Upper lobe of right lung (tissue), 1 donor: ENCODE measurements at places on chromosomes 6 and 20. TPM values are rescaled to one million over a fixed set of nuclear protein-coding genes. Genes with fewer than 3 reads are reported as not detected.
A peak's percentile ranks its signal among the peaks of the same experiment; 100 is the strongest.

DNA sequence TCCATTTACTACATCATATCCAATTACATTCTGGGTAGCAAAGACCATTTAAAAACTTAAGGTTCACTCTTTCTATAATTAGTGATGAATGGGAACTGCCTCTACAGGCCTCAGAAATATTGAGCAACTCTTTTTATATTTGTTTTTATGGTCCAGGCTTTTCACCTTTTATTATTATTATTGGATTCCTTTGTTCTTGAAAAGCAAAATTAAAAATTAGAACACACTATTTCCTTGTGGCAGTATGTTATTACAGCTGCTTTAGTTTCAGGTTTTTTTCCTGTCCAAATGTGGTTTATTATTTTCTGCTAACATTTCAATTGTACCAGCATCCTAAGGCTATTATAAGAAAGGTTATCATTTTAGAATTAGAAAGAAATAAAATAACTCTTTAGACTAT lies 150.1 kb downstream of the FARS2 start:
- DNase-seq = no peak

GRCh38 chr6:39834278-39834677 lies 42.1 kb downstream of the DAAM2 start:
- DNase-seq = no peak

MCCD1 gene
- total RNA-seq = not detected

DNA sequence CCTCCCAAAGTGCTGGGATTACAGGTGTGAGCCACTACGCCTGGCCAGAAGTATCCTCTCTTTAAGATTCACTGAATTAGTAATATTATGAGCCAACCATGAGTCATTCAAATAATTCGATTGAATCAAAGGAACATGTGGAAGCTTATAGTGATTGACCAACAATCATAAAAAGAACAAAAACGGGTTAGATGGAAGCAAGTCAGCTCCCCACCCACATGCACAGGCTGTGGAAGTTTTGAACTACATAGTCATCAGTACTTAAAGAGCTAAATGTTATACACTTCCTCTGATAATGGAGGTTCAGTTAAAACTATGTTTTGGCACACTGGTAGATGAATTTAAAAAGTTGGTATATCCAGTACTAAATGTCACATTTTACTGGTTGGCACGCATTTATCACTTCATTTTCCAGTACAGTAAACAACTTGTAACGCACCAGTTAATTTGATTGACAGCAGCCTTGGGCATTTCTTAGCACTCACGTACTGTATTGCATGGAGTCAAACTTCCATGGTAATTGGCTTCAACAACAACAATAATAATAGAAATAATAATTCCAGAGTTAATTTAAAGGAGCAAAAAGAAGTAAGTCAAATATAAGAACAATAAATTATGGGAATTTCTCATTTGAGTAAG lies 1107.3 kb upstream of the MAP3K7 start:
- DNase-seq = no peak

ATF6B gene
- 78.1 TPM for total RNA-seq

DNA sequence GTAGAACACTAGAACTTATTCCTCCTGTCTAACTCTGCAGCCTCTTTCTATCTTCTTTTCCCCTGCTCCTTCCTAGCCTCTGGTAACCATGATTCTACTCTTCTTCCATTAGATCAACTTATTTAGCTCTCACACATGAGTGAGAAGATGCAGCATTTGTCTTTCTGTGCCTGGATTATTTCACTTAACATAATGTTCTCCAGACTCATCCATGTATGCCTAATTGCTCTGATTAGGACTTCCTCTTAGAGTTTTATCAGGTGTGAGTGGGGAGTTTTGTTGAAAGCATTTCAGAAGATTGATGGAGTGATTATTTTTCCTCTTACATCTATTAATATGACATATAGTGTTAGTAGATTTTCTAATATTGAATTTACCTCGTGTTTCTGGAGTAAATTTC lies 140.4 kb downstream of the CDKAL1 start:
- DNase-seq = no peak

SPATS1 gene
- not detected for total RNA-seq

RALGAPA2 gene
- total RNA-seq = 88.9 TPM

DNA sequence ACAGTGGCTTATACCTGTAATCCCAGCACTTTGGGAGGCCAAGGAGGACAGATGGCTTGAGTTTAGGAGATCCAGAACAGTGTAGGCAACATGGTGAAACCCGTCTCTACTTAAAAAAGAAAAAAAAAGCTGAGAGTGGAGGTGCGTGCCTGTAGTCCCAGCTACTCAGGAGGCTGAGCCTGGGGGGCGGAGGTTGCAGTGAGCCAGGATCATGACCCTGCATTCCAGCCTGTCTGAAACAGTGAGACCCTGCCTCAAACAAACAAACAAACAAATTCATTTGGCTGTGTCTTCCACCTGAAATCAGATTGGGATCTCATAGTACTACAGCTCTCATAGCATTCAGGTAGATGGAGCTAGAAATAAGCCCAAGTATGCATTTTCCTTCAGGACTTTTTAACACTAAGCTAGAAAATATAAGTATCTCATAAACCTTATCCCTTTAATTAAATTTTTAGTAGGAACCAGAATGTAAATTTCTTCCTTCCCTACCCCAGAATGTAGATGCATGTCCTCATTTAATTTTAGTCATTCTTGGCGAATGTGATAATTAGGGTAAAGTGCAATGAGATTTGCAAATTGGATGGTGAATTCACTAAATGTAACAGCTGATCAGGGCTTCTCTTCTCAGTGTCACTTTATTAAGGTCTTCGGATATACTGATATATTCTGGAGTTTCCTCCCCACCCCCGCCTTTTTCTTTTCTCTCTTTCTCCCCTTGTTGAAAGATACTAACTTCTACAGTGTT lies 190.4 kb downstream of the CDKAL1 start:
- DNase-seq = no peak

DNA sequence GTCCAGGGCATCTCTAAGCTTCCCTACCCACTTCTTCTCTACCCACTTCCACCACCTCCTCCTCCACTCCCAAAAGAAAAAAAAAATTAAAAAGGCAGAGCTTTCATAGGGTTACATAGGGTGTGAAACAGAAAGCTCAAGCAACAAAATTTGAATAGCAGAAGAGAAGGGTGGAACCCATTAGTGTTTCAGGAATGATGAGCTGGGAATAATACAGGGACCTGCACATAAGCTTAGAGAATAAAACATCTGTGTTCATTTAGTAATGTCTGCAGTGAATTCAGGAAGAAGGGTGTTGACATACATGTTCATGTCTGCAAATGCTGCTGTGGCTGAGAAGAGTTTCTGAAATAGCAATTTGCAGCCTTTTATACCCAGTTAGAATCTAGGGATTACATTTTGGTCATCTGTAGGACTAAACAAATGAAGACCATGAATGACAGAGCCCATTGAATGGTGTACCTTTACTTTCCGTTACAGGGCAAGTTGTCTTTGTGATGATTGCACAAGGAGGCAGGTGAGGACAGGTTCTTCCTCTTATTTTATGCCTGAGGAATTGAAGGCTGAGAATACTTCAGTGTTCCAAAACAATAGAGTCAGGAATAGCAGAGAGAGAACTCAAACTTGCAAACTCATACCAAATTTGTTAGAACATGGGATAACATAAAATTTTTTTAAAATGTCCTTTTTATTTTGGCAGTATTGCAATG lies 975.1 kb downstream of the TFAP2A start:
- DNase-seq = no peak

LTB gene
- 6.2 TPM for total RNA-seq

HLA-DRB1 gene
- total RNA-seq = 335 TPM

TPX2 gene
- 1.6 TPM for total RNA-seq

POU5F1 gene
- 2.8 TPM for total RNA-seq

- DNase-seq = no peak
Observed at GRCh38 chr6:87333033-87333432, 4.0 kb upstream of the GJB7 start.

- DNase-seq = no peak
Observed at GRCh38 chr6:136720045-136720770, 72.1 kb downstream of the MAP3K5 start.

CALHM6 gene
- 3.6 TPM for total RNA-seq

IP6K3 gene
- total RNA-seq = 4.6 TPM

- no peak for DNase-seq
Observed at GRCh38 chr6:114030767-114031166, 59.8 kb upstream of the HDAC2 start.

- no peak for DNase-seq
Observed at GRCh38 chr6:130997061-130997753, 65.8 kb downstream of the EPB41L2 start.

DNA sequence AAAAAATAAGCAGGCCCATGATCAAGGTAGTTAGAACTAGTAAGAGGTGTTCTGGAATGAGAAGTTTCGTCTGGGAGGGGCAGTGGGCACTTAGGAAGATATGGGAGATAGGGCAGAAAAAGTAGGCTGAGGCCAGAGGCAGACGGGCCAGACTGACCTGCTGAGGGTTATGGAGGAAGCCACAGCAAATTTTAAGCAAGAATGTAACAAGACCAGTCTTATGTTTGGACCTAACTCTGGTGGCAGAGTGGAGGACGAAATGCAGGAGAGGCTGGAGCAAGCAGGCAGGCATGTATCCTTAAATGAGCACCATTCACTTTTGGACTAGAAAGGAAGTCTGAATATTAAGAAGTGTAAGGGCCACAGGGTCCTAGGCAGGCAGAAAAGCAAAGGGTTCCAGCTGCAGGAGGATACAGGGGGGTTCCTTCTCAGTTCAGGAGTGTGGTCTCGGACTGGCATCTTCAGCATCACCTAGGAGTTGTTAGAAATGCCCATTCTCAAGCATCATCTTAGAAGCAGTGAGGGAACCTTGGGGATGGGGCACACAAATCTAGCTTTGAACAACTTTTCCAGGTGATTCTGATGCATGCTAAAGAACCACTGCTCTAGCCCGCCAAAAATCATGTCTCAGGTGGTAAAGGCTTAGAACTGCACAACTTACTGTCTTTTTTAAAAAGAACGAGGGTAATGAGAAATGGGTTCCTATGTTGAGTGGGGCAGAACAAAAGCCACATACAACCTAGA lies 1.7 kb upstream of the DSTN start:
- no peak for DNase-seq

DNA sequence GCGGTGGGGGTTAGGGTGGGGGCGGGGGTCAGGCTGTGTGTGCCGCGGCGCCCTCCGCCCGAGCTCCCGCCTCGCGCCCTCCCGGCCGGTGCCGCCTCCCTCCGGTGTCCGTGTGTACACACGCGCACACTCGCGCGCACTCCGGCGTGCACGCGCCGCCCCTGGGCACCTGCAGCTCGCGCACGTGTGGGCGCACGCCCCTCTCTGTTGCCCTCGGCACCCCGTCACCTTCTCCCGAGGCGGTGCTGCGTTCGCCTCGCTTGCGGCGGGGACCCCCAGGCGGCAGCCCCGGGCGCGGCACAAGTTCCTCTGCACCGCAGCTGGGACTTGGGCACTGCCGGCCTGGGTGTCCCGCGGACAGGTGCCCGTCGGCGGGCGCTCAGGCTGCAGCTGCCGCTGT lies 525 bp downstream of the MACROD2 start:
- peak; percentile 80 for DNase-seq

DNA sequence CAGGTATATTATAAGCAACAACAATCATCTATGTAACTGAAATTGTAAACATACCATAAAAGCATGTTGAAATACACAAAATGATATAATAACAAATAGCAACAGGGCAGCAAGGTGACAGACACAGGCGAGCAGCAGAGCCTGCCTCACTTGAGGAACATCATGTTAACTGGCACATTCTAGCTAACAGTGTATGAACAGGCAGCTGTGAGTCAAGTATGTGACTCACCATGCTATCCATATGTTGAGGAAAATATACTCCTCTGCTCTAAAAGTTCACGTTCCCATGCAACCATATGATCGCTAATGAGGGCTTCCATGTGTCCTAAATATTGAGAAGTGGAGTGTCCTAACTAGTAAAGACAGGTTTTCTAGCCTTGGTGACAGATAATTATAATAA lies 18.4 kb downstream of the SERAC1 start:
- no peak for DNase-seq

TTLL9 gene
- 0.49 TPM for total RNA-seq
